ENCODE measurements at places on chromosomes 3 and 15.

DNA sequence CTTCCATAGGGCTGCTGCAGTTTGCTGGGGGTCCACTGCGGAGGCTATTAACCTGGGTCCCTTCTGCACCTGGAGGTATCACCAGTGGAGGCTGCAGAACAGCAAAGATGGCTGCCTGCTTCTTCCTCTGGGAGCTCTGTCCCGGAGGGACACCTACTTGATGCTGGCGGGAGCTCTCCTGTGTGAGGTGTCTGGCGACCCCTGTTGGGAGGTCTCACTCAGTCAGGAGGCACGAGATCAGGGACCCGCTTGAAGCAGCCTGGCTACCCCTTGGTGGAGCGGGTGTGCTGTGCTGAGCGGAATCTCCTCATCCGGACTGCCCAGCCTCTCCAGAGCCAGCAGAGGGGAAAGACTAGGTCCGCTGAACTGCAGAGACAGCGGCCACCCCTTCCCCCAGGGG lies 56.0 kb upstream of the CTXND1 start:
- DNase-seq: no peak

DNA sequence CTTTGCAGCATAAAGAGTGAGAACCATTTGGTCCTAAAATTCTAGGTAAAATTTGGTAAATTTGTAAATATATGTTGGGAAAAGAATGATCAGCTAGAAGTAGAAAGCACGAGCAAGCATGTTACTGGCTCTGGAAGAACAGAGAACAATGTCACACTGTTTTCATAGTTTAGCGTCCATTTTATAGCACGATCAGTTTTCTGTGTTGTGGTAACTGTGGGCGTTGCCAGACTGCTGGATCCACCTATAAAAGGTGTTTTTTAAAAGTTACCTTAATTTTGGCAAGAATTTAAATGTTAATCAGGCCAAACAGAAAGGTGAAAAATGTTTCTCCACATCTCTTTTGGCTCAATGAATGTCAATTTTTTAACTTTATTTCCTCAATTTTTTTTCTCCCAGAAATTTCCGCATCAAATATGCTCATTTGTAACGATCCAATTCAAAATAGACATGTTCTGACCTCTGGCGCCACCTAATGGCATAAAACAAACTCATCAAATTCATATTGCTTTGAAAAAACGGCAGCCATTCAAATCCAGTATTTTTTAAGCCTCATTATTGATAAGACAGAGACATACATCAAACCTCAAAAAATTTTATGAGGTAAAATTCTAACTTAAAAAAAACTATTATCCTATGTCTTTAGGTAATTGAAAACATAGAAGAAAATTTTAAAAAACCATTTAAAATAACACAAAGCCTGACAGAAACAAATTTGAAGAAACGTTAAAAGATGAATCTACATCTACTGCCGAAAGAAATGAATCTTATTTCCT lies 5.5 kb upstream of the GP5 start:
- DNase-seq: no peak

DNA sequence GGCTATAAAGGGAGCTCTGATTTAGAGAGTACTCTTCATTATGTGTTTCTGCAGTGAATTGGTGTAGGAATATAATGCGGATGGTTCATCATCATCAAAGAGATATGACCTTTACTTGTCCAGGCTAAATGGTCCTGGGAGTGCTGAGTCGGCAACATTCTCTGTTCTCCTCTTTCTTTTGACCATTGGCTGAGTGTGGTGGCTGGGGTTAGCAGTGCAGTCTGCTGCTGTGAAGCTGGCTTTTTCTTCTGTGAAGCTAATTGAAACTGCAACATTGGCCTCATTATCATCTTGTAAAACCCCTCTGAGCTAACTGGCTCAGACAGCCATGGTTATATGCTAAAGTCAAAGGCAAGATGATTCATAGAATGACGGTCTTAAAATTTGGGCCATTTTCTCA lies 83.8 kb downstream of the THRB start:
- no peak for DNase-seq

DNA sequence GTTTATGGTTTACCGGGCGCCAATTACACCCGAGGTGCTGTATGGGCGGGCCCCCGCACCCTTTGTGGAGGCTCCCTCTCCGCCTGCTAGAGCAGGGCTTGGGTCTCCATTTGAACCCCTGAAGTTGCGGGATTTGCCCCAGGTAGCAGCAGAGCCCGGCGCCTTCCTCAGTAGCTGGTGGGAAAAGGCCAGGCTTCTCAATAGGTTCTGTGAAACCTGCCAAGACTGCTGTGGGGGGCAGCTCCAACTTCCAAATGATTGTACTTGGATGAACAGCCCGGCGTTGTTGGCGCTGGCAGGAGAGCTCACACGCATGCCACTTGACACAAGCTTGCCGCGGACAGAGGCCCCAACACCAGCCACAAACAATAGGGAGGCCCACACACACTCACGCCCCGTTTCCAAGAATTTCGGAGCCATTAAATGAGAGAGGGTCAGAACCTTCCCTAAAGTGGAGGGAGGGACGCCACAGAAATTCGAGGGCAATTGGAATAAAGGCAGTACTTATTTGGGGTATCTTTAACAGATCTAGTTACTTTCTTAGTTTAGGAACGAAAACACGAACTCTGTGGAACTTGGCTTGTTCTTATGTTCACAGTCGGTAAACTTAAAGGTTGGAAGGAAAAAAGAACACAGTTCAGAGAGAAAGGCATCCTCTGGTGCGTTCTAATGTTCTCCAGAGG lies 1.4 kb downstream of the EPHB3 start:
- DNase-seq: no peak

- no peak for DNase-seq
Observed at GRCh38 chr15:83516935-83517334, 69.8 kb downstream of the SH3GL3 start.

DNA sequence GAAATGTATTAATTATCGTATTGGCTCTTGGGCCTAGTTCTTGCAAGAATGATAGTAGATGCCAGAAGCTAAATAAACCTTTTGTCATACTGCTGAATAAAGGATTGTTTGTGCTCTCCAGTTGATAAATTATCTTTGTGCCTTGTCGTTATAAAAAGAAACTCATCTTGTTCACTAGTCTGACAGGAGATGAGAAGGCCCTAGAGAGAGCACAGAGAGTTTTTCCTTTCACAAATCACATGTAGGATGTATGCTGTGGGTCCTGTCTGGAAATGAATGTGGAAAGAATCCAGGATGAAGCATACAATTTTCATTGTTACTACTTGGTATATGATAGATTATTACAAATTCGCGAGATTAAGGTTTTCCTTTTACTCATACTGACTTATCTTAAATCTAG lies 113.0 kb downstream of the NLGN1 start:
- DNase-seq: no peak

DNA sequence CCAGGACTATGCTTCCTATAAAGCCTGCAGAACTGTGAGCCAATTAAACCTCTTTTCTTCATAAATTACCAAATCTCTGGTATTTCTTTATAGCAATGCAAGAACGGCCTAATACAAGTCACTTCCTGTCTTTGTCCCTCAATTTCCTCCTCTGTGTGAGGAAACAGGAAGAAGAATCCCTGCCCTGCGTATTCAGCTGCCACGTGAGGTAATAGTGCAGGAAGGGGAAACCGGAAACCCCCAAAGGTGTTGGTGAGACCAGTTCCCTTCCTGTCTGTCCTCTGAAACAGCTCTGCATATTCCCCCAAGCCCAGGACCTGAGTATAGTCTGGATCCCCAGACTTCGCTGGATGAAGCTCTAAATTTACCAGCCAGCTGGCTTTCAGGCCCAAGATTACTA lies 18.1 kb upstream of the PTPN23 start:
- no peak for DNase-seq

DNA sequence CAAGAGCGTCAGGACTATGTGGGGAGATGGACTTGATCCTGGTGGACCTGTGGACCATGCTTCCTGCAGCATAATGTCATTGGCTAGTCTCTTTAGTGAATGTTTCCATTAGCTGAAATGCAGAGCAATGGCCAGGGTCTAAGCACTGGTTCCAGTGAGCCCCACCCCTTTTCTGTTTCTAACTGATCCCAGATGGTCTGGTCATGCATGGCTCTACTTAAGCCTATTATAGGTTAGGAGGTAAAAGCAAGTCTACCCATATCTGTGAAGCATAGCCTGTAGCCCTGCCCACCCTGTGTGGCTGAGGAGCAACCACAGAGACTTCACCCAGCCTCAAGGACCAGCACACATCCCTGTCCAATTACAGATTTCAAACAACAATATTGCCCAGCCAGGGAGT lies 419.2 kb downstream of the ZNF385D start:
- DNase-seq: no peak

DNA sequence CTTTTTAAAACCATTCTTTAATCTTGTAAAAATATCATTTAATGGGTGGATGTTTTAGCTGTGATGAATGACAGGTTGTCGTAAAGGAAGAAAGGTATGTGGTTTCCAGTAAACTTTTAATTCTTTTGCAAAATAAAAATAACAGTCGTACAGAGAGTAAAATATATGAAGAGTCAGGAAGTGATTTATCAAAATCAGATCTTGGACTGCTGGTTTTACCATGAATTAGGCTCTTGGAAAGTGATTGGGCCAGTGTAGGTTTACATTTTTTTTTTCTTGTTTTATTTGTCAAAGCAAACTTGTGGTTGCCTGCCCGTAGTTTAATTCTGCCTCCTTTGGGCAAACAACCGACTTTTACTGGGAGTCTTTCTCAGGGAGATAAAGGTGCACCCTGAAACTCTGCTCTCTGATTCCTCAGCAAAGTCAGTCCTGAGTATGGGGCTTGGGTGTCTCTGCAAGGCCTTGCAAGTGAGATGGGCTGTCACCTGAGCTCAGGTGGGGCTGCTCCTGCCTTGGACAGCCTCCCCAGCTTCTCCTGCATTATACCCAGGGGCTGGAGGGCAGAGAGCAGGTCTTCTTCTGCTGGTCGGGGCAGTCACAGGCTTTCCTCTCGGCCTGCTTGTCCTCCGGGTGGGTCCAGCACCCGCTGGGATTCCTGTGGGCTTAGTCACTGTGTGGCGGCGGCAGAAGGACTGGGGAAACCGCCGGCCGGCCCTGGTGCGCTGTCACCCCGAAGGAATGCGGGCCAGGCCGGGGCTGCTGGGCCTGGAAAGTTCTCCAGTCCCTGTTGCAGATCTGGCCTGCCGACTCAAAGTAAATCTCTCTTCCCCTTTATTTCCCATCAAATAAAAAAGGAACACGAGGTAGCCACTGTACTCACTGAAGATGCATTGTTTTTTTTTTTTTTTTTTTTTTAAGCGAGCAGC lies 79.0 kb downstream of the IGF1R start:
- DNase-seq: no peak

DNA sequence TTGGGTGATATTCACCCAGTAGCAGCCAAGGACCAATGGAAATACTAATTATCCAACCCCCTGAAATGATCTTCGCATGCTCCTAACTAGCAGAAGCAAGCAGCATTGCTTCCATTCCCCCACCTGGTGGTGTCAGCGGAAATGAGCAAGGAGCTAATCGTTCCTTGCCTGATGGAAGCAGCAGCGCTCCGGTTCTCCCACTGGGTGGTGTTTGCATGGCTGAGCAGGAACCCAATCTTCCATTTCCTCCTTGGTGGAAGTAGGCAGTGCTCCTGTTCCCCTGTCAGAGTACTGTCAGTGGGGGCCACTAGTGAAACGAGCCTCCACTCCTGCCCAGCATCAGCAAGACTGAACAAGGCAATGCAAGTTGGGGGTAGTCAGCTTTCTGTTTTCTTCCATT lies 311.5 kb downstream of the CACNA2D3 start:
- no peak for DNase-seq

DNA sequence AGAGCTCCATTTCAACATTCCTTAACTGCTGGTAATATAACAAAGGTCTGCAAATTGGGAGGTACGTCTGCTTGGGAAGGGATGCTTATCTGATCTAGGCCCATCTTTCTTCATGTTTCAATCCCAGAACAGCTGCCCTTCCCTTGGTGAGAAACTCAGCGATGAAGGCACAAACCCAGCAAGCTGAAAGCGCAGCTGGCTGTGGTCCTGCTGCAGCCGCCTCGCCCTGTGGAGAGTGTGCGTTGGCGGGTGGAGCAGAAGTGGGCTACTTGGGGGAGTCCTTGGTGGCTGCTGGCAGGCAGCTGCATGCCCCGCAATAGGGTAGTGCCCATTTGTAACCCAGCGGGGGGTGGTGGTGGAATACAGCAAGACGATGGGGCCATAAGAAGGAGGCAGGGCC lies 160.6 kb upstream of the WNT5A start:
- DNase-seq: no peak

DNA sequence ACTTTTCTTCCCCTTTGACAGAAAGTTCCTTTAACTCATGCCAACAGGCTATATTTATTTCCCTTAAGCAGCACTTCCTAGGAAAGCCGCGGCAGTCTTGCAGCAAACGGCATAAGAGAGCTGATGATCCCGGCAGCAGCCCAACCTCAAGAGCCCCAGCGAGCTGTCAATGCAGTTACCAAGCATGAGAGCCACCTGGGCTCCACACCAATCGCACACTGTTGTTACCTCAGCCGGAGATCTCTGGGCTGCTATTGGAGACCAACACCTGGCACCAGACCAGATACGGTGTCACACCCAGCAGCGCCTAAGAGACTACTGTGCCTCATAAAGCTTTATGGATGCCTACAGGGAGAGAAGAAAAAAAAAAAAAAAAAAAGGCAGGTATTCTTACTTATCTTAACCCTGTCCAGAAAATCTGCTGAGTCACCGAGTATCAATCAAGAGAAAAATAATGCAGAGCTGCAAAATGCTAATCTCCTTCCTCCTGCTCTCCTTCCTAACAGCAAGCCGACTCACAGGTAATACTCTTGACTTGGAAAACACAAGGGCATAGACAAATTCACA lies 11.7 kb downstream of the ABCC5 start:
- no peak for DNase-seq

GRCh38 chr3:17841190-17841828 lies 98.9 kb upstream of the TBC1D5 start:
- peak; percentile 50 for DNase-seq

GRCh38 chr3:160400702-160401150 lies 1.3 kb downstream of the SMC4 start:
- no peak for DNase-seq

DNA sequence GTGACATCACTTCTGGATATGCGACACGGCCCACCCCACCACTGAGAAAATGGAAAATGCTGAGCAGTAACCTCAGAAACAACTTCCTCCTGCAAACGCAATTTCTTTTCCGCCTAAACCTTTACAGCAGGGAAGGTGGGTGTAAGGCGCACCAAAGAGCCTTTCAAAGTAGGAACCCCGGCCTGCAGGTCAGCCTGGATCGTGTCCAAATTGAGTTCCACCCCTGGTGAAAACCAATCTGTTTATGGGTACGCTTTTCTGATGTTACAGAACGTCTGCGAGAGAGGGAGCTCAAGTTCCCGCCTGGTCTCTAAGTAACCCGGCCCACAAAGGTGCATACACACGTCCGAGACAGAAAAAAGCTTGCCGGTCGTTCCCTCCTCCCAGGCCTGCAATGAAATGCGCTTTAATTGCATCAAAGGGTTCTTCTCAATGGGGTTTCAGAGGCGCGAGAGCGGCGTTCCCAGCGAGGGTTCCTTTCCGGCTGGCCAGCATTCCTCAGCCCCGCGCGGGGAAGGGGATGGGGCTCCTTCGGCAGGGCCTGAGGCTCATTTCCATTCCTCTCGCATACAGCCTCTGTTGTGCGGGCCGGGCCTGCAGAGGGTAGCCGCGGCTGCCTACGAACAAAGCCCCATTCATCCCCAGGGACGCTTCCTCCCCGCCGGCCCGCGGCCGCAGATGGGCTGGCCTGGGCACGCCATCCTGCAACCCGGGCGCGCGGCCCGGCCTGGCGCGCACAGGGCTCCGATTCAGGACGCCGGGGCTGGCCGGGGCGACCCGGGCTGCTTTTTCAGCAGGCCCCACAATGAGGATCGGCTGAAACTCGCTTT lies 138.1 kb downstream of the TMCO5A start:
- DNase-seq: no peak

- DNase-seq: no peak
Observed at GRCh38 chr3:50375258-50375931, 16.1 kb upstream of the TMEM115 start.
